GM04503 (cell line): ENCODE measurements at places on chromosomes 4 and X.

- no peak for DNase-seq
Measured at GRCh38 chr4:1927675-1928074, 56.5 kb downstream of the NSD2 start.

DNA sequence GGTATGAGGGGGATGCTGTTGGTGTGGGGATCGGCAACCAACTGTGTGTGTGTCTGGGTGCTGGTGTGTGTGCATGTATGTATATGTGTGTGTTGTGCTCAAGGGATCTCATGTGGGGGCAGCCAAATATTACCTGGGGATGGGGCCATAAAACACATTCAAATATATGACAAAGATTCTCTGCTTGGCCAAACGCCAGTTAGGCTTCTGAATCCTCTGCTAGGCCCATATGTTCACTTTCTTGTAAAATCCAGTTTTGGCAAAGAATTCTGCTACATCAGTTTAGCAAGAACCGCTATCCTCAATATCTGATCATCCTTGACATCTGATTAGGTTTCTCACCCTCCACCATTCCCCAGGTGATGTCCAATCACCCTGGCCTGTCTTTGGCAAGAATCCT is 106.6 kb downstream of the RASL11B start:
- DNase-seq = no peak

GRCh38 chr4:152981278-152981677 is 45.2 kb downstream of the FHDC1 start:
- no peak for DNase-seq

DNA sequence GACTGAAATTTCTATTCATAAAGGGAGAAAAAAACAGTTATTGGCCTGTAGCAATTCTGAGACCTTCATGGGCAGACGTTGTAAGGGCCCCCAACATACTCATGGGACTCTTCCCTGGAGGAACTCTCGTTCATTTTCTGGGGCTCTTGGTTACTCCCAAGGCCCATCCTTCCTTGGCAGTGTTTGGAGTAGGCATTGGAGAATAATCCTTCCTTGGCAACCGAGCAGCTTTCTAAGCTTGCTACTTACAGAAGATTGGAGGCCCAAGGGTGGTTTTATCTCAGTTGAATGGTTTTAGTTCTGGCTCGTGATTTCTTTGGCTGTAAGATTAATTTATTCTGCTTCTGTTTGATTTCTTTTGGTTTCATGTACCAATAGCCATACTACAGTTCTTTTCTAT is 50.4 kb downstream of the ALG13 start:
- no peak for DNase-seq

DNA sequence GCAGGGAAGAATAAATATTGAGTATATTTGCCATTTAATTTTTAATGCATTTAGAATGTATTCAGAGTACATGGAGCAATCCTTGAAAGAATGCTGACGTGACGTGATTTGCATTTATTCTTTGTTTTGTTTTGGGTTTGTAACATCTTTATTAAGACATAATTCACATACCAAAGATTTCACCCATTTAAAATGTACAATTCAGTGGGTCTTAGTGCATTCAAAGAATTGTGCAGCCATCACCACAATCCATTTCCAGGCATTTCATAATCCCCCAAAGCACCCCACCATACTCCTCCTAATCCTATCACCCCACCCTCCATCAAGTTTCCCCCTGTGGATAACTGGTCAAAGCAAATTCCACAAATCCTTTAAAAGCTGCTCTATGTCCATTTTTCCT is 87.4 kb downstream of the FAM9B start:
- no peak for DNase-seq

DNA sequence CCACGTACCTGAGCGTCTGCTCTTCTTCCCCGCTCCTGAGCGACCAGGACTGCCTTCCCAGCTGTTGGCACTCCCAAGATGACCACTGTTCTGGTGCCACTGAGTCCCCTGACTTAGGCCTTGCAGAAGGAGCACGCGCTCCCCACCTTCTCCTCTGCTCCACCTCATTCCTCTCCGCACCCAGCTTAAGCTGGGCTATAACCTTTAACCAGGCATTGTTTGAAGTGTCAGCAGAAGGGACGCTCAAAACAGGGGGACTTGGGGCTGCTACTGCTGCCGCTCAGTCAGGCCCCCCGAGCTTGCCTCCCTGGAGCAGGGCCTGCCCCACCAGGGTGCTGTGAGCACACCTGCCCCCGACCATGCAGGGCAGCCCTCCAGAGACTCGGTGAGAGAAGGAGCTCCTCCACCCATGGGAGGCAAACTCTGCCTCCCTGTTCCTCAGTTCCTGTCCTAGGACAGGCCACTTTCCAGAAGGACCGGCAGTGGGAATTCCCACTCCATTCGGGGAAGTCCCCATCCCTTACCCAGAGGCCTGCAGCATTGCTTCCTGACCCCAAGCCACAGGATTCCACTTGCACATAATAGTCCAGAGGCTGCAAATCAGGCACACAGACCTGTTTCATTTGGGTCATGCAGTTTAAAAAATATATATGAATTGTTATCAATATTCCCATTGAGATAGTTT is 99.7 kb upstream of the ENPP6 start:
- DNase-seq = no peak

- no peak for DNase-seq
Measured at GRCh38 chrX:133290076-133290475, 71.9 kb upstream of the TFDP3 start.

DNA sequence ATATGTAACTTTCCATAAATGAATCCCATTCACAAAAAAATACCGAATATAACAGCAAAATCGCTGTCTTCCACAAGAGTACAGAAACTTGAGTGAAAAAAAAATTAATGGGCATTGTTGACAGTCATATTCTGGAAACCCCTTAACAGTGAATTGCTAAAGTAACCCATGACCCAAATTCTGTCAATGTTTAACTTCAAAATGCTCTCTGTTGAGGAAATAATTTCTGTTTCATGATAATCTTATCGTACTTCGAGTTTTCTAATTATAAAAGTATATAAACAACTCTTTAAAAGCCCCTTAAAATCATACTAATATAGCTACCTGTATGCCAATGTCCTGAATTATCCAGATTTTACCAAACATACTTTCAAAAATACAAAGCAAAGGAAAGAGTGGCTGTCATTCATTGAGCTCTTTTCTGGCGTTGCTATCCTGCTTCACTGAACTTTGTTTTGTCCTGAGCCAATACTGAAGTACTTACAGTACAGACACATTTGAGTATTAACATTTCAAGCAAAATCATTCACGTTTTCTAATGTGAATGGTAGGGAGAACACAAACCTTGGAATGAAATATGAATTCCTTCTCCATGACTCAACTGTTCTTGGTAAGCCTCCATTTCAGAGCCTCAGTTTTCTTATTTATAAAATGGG is 2.4 kb downstream of the XAGE3 start:
- DNase-seq = no peak
